ENCODE measurements at places on chromosomes 6 and 20.

- no peak for DNase-seq
Measured at GRCh38 chr20:49785852-49786175, 26.8 kb upstream of the SLC9A8 start.

DNA sequence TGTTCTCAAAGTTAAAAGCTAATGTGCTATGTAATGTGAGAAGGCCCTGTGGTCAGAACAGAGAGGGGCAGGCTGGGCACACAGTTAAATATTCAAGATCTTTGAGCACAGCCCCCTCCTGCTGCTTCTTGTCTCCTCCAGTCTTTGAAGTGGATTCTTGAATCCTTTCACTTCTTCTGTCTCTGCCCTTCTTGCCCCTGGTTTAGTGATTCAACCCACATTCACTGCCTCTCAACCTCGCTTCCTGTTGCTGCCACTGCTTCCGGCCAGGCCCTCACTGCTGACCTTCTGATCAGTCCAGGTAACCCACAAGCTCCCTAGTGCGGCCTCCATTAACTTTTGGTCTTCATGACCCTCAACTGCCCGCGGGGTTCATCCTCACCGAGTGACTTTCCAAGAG is 417.3 kb upstream of the NOX3 start:
- DNase-seq = no peak

DNA sequence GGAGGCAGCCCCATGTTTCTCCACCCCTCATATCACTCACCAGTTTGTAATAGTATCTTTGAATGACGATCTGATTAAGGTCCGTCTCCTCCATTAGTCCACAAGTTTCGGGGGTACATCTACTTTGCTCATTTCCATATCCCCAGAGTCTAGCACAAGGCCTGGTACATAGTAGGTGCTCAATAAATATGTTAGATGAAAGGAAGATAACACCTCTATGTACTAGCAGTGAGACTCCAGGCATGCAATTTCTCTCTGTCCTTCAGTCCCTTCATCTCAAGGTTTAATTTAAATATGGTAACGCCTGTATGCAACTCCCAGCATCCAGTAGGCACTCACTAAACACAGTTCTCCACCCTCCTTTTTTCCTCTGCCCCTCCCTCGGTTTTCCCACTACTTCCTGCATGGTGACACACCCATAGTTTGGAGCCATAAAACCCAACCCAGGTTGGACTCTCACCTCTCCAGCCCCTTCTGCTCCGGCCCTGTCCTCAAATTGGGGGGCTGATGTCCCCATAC is 461 bp upstream of the HNF4A start:
- no peak for DNase-seq

- no peak for DNase-seq
Measured at GRCh38 chr20:19185083-19185482, 27.4 kb upstream of the SLC24A3 start.

GRCh38 chr6:170461556-170462365 is 91.3 kb downstream of the PSMB1 start:
- no peak for DNase-seq

- DNase-seq = no peak
Measured at GRCh38 chr6:107653183-107653580, 163.3 kb downstream of the SOBP start.

- DNase-seq = no peak
Measured at GRCh38 chr6:139698526-139699176, 324.2 kb upstream of the CITED2 start.

DNA sequence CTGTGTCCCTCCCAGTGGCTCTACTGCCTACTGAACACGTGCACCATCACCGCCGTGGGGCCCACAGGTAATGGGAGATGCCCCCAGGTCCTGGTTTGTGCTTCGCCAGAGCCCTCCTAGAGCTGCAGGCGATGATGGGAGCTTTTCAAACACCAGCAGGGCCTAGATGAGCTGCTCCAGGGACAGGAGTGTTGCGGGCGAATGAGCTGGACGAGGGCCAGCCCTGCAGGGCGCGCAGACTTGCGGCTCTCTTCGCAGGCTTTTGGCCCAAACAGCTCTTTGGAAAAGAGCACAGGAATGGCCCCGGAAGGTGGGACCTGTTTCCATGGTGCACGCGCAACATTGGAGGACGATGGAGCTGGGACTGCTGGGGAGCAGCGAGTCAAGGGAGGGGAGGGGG is 409.3 kb upstream of the SULF2 start:
- no peak for DNase-seq

DNA sequence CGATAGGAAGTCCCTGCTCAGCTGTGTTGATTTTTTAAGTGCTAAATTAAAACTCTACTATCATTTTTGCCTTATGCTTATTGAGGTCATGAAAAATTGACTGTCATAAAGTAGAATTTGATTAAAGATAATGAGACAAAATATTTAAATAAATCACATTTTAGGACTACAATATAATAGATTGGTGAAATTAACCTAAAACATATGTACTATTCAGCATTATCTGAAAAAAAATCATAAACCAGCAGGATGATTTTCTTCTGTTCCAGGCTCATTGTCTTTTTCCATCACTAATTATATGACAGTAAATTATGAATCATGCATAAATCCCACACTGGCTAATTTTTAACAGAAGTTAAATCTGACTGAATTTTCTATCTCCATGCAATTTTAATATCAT is 373.6 kb upstream of the NRSN1 start:
- DNase-seq = no peak

- DNase-seq = no peak
Measured at GRCh38 chr20:21517566-21518277, 3.9 kb upstream of the NKX2-2 start.

GRCh38 chr6:135085700-135086413 is 31.2 kb upstream of the HBS1L start:
- DNase-seq = no peak

GRCh38 chr6:157688960-157689599 is 134.0 kb upstream of the SNX9 start:
- no peak for DNase-seq

DNA sequence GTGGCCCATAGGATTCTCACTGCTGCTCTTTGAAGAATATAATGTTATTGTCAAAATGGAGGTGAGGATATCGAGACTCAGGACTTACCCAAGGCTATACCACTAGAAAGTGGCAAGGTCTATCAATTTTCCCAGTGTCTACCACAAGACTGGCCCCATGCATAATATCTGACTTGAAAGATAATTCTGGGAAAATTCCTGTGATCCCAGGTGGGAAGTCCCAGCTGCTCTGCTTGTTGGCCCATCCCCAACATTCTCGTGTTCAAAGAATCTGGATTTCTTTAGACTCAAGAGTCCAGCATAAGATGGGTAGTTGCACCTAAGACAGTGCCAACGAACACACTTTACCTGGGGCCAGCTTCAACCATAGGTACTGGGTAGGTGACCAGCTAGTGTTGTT is 120.7 kb upstream of the DTNBP1 start:
- DNase-seq = no peak

DNA sequence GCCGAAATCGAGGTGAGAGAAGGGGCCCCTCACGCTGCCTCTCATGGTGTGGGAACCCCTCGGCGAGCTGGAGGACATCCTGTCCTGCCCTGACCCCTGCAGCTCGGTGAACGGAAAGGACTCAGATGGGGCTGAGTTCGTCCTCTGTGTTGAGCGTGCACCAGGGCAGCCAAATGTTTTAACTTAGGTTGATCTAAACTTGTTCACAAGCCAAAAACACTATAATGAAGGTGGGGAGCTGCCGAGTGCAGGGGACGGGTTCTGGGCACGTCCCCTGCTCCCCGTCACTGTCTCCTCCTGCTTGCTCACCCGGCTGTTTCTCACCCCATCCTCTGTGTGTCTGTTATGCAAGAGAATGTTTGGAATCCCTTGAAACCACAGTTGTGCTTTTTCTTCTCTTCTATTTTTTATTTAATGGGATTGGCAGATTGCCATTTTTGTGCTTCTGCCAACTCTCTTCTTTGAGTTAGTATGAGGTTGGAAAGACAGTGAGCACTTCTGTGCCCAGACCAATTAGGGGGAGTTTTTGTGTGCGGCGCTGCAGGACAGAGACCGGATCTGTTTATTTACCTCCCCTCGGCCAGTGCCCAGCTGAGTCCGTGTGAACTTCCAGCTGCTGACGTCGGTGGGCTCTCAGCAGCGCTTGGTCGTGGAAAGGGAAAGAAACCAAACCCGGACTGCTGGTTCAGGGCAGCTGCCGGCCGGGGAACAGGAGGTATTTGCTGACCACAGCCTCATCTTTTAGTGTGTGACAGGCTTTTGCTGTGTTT is 158.1 kb downstream of the DTNBP1 start:
- DNase-seq = no peak

GRCh38 chr6:169816054-169816453 is 64.6 kb downstream of the ERMARD start:
- no peak for DNase-seq

GRCh38 chr20:1835186-1836035 is 59.8 kb upstream of the SIRPA start:
- no peak for DNase-seq

GRCh38 chr6:26354162-26354561 is 10.8 kb upstream of the BTN3A2 start:
- no peak for DNase-seq

GRCh38 chr6:93985953-93986352 is 566.6 kb upstream of the EPHA7 start:
- no peak for DNase-seq

DNA sequence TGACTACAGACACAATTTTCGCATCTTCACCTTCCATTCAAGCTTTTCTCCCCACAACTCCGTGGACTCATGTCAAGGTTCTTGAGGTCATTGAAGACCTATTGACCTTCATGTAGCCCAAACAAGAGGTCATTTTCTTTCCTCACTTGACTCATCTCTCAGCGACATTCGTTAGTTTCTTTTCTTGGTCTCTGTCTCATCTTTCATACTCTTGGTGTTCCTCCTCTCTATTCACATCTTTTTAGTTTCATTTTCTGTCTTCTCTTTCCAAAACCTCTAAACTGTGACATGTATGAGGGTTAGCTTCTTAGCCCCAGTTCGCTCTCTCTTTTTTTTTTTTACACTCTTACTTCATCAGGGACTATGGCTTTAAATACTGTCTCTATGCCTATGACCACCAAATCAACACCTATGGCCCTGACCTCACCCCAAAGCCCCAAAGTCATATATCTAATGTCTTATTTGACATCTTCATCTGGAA is 128.6 kb upstream of the BACH2 start:
- DNase-seq = no peak

GRCh38 chr6:65116326-65116725 is 590.7 kb downstream of the EYS start:
- no peak for DNase-seq

DNA sequence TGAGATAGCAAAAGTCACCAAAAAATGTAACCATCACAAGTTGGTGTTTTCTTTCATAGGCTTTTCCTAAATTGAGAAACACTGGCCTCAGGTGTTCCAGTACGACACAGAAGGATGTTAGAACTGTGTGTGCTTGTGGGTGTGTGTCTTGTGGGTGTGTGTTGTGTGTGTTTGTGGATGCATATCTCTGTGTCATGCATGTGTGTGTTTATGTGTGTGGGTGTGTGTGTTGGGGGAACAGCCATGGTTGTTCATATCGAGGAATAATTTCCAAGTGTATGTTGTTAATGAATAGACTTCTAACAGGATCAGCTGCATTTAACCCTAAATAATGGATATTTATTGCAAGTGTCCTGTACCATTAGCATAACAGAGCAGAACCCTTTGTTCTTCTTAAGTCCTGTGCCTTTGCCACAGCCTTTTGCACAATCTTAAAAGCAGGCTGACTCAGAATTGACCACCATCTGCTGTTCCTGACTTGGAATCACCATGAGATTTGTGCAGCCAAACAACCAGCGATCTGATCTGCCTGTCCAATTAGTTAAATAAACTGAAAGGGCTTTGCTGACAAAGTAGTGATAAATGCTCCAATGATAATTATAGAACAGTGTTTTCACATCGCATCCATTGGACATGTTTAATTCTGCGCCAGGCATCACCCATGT is 7.6 kb downstream of the CD93 start:
- DNase-seq = no peak

DNA sequence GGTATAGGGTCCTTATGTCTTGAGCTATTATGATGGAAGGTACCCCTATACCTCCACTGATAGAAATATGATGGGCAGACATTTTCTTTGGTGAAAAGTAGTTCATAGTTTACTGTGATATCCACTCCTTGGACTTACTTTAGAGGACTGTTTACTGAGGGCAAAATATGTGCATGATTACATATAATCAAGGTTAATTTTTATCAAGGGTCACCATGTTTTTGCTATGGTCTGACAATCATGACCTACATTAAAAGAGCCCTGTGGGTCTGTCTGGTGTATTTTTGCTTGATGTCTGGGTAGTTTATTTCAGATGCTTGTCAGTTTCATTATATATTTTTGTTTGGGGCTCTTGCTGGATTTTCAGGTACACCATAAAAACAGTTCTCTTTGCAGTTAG is 40.1 kb downstream of the CDKAL1 start:
- no peak for DNase-seq

DNA sequence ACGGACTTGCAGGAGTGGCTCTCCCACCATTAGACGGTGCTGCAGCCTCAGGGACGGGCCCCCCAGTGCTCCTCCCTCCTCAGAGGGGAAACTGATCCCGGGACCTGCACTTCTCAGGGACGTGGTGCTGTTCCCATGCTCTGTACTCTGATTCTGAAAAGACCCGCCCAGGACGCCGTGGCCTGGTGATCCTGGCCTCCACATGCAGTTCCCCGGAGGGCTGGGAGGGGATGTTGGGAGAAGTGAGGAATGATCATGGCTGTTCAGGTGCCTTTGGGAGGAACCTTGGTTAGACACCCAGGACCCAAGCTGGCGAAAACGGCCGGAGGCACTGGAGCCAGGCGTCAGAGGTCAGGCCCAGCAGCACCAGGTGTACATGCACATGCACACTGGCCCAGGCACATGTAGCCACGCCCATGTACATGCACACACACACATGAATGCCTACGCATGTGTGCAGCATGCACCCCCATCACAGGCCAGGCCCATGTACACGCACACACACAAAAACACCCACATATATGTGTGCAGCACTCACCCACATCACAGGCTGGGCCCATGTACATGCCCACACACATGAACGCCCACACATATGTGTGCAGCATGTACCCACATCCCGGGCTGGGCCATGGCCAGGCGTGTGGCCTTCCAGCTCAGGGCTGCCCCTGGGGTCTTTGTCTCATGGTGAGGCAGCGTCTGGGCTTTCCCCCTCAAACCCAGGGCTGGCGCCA is 52.6 kb upstream of the DACT2 start:
- DNase-seq = no peak

DNA sequence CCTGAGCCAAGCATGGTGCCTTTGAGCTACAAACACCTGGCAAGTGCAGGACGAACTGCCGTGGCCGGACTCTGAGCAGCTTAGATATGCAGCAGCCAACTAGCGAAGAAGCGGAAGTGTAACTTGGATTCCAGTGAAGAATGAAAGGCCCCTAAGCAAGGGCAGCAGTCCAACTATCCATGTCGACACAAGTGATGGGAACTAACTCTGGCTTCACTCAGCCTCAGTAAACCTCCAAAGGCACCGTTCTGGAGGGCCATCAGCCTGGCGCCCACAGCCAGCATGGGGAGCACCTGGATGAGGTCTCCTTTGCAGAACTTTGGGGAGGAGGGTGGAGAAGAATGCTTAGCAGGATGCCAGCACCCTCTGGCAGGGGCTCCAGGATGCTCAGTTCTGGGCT is 78.4 kb upstream of the MLN start:
- DNase-seq = no peak
